ENCODE measurements at places on chromosomes 5 and 9.
A peak's percentile ranks its signal among the peaks of the same experiment; 100 is the strongest.

- no peak for DNase-seq
Measured at GRCh38 chr5:151212406-151212798, 11.5 kb downstream of the CCDC69 start.

- DNase-seq: peak; percentile 21
Measured at GRCh38 chr9:37575921-37576721, at the start of gene FBXO10. FBXO10 (minus strand) TSS chr9:37576380; CDS start chr9:37541768, 34,612 bp downstream.

- DNase-seq: no peak
Measured at GRCh38 chr5:134732819-134733218, 5.5 kb upstream of the CAMLG start.

- DNase-seq: no peak
Measured at GRCh38 chr5:15763754-15764153, 263.8 kb downstream of the FBXL7 start.

DNA sequence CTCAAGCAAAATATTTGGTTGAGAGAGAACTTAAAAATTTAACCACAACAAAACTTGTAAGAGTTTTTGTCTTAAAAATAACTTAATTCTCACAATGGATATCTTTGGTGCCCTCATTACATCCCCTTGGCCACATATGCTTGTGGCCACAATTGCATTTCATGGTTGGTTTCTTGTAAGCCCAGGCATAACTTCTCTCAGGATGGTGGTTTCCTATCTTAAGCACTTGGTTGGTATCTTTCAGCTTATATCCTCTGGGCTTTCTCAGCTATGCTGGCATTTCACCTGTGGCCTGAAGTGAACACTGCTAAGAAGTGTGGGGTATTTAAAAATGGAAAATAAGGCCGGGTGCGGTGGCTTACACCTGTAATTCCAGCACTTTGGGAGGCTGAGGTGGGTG, 212.4 kb upstream of the MEF2C start:
- DNase-seq: no peak

- no peak for DNase-seq
Measured at GRCh38 chr5:171770153-171770552, 15.5 kb upstream of the SMIM23 start.

DNA sequence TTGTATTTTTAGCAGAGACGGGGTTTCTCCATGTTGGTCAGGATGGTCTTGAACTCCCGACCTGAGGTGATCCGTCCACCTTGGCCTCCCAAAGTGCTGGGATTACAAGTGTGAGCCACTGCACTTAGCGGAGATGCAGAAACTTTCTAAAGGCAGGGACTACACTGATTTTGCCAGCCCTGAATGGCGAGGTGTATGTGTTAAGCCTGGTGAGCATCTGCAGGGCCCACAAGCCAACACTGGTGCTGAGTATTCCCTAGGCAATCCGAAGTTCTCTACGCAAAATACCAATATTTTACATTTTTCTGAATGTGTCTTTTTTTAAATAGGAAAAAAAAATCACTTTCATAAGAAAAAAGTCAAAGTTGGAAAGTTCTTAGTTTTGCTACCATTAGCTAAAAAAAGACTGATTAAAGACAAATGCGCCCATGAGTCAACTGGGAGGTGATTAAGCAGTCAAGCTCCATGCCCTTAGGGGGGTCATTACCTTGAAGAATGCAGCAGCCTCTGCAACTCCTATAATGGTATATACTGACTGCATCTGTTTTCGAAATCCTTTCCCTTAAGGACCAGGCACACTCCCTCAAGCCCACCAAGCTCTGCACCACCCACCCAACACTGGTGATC, 502.8 kb downstream of the BNC2 start:
- DNase-seq: peak; percentile 56

- no peak for DNase-seq
Measured at GRCh38 chr9:114047717-114048116, 30.4 kb downstream of the AMBP start.

DNA sequence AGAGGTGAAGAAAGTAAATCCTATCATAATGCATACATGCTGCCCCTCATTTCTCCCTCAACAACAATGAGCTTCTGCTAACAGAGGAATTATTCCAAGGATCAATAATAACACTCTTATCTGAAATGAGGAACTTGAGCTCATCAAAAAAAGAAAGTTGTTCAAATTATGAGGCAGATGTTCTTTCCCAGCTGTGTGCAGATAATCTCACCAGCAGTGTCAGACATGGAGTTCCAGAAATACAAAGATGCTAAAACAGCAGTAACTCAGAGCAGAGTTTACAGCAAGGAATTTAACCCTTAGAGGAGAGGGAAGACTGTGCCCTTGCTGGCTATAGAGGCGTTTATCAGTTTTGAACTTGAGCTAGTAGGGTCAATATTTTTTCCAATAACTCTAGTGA, 153.1 kb downstream of the TRIM36 start:
- no peak for DNase-seq

DNA sequence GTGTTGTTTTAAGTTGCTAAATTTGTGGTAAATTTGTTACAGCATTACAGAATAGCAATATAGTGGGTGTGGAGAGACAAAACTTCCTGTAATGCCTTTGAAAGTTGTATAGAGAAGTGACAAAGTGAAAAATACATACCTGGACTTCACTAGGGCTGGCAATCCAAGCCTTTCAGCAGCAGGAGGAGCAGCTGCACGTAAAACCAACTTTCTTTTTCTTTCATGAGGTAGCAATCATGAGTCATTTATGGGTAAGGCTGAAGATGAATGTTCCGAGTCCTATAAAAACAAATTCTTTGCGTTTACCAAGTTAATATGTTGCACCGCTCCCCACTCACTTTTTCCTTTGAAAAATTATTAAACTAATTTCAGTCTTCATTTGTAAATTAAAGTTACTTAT, 1138.2 kb downstream of the TAF11L14 start:
- no peak for DNase-seq

- DNase-seq: peak; percentile 28
Measured at GRCh38 chr5:111782216-111782615, 25.2 kb upstream of the NREP start.

GRCh38 chr5:16378762-16379161, 86.8 kb downstream of the ZNF622 start:
- DNase-seq: no peak

DNA sequence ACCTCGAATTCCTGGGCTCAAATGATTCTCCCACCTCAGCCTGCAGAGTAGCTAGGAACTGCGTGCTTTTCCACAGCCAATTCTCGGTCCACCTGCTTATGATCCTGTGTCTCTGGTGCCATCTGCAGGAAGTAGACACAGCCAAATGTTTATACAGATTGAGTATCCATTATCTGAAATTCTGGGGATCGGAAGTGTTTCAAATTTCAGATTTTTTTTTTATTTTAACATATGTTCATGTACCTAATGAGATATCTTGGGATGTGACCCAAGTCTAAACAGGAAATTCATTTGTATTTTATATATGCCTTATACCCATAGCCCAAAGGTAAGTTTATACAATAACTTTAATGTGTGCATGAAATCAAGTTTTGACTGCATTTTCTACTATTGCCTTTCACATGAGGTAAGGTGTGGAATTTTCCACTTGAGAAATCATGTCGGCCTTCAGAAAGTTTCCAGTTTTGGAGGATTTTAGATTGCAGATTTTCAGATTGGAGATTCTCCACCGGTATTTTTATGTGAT, 89.5 kb downstream of the ESM1 start:
- no peak for DNase-seq

- peak; percentile 67 for DNase-seq
Measured at GRCh38 chr9:110443146-110443865, 105.6 kb upstream of the TXNDC8 start.

- DNase-seq: no peak
Measured at GRCh38 chr5:170662966-170663365, 120.6 kb upstream of the GABRP start.

GRCh38 chr5:102932781-102933180, 177.7 kb downstream of the PAM start:
- no peak for DNase-seq

DNA sequence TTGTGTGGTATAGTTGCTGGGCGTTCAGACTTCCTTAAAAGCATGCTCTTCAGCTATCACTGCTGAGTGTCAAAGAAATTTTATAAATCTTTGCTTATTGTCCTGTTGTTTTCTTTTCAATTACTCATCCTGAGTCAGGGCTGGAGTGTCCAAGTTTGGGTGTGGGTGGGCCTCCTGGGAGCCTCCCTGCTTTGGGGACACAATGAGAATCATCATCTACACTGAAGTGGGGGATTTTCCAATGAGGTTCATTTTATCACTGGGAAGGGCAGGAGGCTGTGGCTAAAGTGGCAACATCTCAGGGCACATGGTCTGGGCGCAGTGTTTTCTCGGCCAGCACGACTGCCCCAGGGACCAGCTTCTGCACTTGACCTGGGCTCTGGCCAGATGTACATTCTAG, 19.5 kb downstream of the GFPT2 start:
- no peak for DNase-seq

- no peak for DNase-seq
Measured at GRCh38 chr9:131017067-131017466, 8.1 kb downstream of the LAMC3 start.

- DNase-seq: peak; percentile 77
Measured at GRCh38 chr5:96566833-96567587, 95.2 kb upstream of the CAST start.

- peak; percentile 48 for DNase-seq
Measured at GRCh38 chr9:94697972-94698581, 28.4 kb upstream of the AOPEP start.

- no peak for DNase-seq
Measured at GRCh38 chr5:16806711-16807546, 129.2 kb downstream of the MYO10 start.

GRCh38 chr9:133874659-133875058, 117.5 kb downstream of the VAV2 start:
- DNase-seq: no peak

DNA sequence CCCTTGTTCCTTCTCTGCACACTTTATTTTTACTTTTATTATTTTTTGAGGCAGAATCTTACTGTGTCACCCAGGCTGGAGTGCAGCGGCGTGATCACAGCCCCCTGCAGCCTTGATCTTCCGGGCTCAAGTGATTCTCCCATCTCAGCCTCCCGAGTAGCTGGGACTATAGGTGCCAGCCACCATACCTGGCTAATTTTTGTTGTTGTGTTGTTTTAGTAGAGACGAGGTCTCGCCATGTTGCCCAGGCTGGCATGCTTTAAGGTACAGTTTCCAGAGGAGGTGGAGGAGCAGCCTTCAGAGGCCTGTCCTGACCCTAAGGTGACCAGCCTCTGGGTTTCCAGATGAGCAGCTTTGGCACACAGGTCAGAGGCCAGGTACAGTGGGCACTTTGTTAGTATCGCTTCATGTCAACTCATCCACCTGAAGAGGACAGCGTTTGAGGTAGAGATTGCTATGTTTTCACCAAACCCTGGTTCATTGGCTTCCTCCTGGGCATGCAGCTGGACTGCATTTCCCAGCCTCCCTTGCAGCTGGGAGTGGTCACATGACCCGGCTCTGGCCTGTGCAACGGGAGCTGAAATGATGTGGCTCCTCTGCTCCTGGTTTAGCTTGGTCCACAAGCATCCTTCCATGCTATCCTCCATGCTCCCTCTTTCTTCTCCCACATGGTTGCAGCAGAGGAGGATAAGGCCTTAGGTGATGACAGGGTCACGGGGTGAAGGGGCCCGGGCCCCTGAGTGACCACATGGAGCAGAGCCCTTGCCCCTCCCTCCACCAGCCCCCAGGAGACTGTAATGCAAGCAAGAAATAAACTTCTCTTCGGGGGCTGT, 139.3 kb upstream of the IER5L start:
- DNase-seq: no peak

GRCh38 chr9:14981291-14981950, 71.2 kb upstream of the FREM1 start:
- DNase-seq: no peak

DNA sequence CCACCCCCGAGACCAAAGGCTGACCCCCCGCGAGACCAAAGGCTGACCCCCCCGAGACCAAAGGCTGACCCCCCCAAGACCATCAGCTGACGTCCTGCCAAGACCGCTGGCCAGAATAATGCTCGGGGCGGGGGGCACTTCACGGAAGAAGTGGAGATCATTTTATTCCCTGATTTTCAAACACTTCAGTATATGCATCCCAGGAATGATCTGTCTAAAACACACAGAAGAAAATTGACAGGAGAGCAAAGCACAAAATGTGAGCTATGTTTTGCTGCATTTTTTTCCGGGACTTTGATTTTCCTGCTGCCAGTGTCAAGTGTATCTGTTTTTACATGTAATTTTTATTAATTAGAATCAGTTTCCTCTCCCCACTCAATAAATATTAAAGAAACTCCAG, 67.1 kb downstream of the ADAMTS2 start:
- DNase-seq: no peak

GRCh38 chr9:94222870-94223269, 36.2 kb upstream of the ZNF169 start:
- no peak for DNase-seq

GRCh38 chr5:88897748-88898147, 14.8 kb upstream of the MEF2C start:
- DNase-seq: no peak

GRCh38 chr5:6772886-6773285, 59.7 kb downstream of the TENT4A start:
- no peak for DNase-seq

DNA sequence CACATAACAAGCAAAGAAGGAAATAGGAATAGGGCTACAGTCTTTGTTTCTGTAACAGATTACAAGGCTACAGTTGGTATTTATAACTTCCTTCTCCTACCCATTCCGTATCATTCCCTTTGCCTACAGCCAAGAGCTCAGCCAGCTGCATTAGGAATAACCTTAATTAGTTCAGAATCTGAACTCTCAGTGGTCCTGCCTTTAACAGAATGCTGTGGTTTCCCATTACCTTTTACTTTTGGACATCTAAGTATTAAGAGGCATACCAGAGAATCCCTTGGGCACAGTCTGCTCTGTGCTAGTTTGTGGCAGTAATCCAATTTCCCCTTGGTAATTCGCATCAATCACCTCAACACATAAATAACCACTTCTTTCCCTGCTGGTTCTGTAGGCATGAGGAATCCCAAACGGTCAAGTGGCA, 44.2 kb downstream of the PKD2L2 start:
- peak; percentile 23 for DNase-seq

DNA sequence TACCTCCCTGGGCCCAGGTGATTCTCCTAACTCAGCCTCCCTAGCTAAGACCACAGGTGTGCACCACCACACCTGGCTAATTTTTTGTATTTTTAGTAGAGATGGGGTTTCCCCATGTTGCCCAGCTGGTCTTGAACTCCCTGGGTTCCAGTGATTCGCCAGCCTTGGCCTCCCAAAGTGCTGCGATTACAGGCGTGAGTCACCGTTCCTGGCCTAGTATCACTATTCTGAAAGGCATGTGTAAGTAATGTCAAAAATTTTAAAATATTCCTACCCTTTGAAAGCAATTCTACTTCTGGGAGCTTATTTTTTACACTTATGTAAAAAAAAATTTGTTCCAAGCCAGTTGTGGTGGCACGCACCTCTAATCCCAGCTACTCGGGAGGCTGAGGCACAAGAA, 27.1 kb upstream of the TLE1 start:
- no peak for DNase-seq

GRCh38 chr5:134175921-134176510, 734 bp downstream of the SKP1 start:
- no peak for DNase-seq

DNA sequence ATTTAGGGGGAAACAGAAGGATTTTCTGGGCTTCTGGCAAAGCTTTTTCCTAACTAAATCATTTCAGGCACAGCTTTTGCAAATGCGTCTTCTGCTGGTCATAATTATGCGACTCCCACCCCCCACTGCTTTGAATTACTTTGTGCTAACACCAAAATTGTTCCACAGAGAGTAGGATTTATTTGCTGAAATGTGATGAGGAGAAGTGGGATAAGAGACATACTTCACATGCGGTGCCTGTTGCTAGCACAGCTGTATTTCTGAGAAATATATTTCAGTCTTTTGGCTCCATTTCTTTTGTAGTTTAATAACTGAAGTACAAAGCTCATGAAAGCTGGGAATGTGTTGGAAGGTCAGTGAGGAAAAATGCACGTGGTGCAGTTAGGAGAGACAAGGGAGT, 83.2 kb upstream of the TAS2R1 start:
- DNase-seq: peak; percentile 66

Measured in fibroblast of skin of left biceps (primary cell).